ENCODE measurements at places on chromosomes 2 and 18.
A peak's percentile ranks its signal among the peaks of the same experiment; 100 is the strongest.

DNA sequence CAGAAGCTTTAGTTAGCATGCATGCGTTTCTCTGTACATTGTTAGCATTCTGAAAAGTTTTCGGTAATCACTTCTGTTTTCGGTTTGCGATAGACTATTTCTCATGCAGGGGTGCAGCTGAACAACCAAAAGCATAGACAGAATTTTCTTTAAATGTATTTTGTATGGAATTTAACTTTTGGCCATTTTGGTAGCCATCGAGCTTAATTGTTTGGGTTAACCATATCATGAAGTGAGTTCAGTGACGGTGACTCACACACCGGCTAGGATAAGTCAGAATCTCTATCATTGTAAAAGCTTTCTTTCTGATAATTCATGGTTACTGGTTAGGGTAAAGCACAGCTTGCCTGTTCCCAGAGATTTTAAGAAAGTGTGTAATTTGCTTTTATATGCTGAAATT, 107.2 kb downstream of the CD226 start:
- no peak for DNase-seq

GRCh38 chr2:64582774-64583340, 58.7 kb downstream of the AFTPH start:
- DNase-seq, result no peak

GRCh38 chr2:54053830-54054229, 61.6 kb upstream of the ACYP2 start:
- DNase-seq, result no peak

GRCh38 chr2:174666845-174667244, 69.2 kb upstream of the WIPF1 start:
- peak; percentile 69 for DNase-seq

DNA sequence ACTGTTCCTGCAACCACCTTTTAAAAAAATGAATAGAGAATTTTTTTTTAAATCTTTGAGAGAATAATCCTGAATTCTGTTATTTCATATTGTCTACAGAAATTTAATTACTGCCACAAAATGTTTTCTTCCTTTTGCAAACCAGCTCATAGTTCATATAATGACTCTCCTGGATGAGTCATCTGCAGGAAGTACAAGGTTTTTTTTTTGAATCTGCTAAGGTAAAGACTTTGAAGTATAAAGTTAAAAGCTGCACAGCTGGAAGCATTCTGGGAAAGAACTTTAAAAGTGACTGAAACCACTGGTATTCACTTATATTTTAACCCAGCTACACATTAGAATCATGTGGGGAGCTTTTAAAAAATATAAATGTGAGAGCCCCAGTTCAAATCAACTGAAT, 25.4 kb downstream of the SESTD1 start:
- no peak for DNase-seq

- DNase-seq, result peak; percentile 63
Observed at GRCh38 chr2:88729061-88729745, 37.7 kb downstream of the RPIA start.

DNA sequence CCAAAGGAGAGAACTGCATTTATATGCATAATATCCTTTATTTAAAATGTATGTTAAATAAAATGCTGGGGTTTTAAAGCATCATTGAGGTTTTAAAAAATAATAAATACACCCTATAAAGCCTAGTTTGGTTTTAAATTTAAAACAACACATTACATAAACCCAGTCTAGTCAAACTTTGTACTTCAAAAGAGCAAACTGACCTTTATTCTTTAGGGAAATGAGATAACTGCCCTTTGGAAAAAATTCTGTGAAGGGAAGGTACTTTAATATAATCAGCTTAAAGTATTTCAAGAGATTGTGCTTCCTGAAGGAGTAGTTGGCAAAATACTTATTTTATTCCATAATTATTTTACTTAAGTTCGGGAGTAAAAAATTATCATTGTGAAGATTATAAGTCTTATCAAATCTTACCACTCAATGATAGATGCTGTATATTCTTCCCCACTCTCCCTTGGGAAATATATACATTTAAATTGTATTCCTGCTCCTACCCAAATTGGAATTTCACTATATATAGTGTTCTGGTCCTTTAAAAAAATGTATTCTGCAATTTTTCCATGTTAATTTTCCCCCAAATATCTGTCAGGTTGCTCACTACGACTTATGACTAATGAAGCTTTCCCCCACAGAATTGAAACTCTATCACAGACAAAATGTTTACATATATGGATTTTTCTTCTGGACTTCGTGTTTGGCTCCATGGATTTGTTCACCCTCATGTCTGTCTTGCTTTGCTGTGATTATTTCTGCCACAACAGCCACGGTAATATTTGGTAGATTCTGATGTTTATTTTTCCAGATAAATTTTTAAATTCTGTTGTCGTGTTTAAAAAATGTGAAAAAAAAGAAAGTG, 42.1 kb downstream of the ZC3H6 start:
- DNase-seq, result no peak

DNA sequence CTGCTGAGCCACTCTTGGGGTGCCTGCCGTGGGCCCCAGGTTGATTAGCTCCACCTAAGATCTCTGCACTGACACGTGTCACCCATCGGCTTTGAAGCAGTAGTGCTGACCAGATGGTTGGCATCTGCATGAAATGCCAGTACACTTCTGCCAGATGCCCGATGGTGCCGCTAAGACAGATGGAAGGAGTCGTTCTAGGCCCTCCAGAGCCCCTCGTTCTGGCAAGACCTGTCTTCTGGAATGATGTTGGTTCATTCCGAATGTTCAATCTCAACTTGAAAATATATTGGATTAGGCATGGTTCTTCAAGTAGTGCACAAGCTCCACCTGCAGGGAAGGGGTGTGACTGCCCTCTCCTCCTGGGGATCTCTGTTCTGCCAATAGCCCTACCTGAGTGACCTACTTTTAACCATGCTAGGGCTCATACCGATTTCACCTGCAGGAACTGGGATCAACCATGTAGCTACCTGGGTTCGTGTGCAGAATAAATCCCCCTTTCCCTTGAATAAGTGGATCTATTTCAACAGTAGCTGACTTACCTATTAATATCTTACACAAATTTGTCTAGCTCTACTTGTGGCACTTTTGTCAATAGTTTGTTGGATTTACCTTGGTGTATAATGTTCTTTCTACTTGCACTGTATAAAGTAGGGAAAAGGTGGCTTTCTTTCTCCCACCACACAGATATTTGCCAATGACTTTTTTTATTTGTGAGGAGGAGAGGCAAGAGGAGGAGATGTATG, 342.6 kb downstream of the CTNNA2 start:
- peak; percentile 10 for DNase-seq

DNA sequence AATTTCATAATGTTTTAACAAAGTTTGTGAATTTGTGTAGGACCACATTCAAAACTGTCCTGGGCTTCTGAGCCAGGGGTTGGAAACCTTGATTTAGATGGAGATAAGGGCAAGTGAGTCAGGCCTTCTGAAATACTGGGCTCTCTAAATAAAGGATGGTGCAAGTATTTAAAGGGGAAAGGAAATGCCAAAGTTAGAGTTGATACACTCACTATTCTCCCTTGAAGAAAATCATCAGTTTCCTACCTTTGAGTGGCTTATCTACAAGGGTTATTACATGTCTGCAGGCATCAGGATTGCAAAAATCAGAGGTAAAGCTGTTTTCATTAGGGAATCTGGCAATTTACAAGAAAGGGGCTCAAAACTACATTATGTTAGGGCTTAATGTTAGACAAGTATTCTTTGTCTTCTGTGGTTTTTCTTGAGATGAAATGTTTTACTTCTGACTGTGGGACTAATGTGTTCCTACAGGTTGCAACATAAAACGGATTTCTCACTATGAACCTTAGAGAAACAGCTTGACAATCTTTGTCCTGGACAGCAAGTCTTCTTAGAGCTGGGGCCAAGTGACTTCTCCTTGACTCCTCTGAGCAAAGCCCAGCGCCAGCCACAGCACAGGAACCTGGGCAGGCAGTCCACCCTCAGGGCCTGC, 31.1 kb downstream of the RNU4ATAC start:
- DNase-seq, result no peak
